ENCODE measurements at places on chromosomes 6 and 20.
A peak's percentile ranks its signal among the peaks of the same experiment; 100 is the strongest.

DNA sequence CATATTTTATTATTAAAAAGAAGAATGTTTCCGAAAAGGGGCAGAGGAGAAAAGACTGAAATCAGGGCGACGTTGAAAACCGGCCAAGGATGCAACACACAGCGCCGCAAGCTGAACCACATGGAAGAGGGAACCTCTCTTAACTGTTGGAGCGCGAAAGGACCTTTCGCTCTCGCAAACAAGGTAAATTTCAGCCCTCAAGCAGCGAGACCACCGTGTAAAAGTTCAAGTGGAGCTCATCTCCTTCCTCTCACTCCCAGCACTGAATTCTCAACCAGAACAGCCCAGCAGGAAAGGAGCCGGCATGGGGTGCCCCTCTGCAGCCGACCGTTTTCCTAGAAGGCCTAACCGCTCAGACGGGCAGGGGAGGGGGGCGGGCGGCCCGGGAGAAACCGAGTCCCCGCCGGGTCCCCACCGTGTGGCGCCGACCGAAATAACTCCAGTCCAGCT is 621 bp downstream of the GPR63 start:
- DNase-seq: no peak

- DNase-seq: no peak
These were observed 14.5 kb downstream of the PKIG start for GRCh38 chr20:44596876-44597275.

DNA sequence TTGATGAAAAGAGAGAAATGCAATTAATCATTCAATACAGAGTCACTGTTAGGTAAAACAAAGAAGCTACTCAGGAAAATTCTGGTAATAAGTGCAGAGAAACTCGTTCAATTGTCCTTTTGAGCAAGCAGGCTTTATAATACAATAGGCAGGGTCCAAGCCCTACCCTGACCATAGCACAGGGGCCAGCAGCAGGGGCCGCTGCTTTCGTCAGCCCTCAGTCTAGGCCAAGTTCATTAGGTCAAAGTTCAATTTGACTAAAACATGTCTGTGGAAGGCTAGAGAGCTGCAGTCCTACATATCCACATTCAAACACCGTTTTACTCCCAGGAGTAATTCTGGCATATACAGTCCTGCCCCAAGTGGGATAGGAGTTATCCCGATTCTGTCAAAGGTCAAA is 94.6 kb downstream of the BCAS1 start:
- no peak for DNase-seq

GRCh38 chr6:148175550-148176188 is 167.0 kb upstream of the SASH1 start:
- DNase-seq: no peak

DNA sequence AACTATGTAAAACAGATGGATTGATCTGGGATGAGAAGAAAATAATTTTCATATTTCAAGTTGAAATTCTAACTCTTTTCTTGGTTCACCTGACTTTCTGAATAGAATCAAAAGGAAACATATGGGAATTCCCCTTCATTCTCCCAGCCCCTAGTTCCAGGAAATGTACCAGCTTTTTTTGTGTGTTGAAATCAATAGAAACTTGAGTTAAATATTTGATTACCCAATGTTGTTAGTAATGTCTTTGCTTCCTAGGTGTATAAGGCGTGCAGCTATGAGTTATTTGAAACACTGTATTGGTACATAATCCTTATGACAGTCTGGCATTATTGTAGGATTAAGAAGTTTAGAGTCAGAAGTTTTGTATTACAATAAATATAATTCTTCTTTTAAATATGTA is 21.5 kb downstream of the VNN2 start:
- DNase-seq: no peak

DNA sequence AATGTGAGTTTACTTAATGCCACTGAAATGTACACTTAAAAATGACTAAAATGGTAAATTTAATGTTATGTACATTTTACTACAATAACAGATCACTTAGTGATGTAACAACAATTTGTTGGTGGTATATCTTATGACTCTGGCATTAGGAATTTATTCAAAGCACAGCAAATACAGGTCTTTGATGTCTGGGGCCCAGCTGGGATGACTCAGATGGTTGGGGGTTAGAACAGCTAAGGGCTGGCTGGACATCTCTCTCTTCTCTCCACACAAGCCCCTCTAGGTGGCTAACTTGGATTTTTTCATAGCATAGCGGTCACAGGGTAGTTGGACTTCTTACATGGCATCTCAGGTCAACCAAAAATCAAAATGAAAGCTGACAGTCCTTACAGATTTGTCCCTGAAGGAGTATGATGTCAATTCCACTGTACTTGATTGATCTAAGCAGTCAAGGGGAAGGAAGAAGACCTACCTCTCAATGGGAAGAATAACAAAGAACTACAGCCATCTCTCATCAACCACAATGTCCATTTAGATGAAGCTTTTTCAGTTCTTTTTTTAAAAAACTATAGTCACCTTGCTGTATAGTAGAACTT is 37.5 kb upstream of the LCA5 start:
- peak; percentile 56 for DNase-seq

- no peak for DNase-seq
These were observed 99.0 kb downstream of the TAF4 start for GRCh38 chr20:61966492-61967244.

DNA sequence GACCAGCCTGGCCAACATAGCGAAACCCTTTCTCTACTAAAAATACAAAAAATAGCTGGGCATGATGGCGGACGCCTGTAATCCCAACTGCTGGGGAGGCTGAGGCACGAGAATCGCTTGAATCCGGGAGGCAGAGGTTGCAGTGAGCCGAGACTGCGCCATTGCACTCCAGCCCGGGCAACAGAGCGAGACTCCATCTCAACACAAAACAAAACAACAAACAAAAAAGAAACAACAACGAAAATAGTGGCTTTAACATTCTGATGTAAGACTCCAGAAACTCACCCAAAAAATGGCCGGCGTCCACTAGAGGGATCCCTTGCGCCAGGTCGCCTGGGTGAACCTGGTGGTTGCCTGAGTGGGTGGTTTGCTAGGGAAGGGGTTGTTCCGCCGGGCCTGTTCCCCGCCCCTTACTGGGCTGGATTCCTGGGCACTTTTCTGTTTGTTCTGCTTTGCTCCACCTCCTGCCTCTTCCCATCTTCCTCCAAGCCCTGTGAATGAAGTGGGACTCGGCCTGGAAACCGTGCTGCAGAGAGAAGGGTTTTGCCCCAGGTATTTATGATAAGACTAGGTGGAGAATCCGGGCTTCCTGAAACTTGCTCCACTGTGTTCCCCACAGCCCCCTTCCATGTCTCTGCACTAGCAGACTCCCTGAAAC is 1.5 kb downstream of the PABPC1L start:
- peak; percentile 92 for DNase-seq

GRCh38 chr20:63576311-63576710 is 2.3 kb upstream of the HELZ2 start:
- DNase-seq: no peak

DNA sequence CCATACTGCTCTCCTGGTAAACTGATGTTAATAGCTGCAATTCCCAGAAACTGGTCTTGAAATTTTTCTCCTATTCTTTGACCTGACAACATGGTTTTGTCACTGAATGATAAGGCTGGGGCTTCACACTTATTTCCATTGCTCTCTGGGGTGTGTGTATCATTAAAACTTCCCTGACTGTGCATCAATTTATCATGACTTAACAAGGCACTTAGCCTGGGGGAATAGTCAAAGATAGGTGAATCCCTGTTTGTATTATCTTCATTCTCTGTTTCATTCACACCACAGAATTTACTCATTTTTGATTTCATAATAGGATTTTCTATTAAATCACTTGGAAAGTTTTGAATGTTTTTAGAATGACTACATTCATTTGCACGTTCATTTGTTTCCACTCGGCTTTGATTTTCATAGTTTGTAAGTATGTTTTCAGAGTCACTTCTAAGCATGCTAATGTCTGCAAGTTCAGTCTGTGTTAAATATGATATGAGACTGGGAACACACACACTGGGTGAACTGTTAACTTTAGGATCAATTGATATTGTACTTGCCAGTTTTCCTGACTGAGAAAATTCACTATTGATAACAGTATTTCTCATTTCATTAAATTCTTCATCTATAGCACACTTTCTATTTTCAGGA is 35.5 kb downstream of the DST start:
- DNase-seq: no peak

DNA sequence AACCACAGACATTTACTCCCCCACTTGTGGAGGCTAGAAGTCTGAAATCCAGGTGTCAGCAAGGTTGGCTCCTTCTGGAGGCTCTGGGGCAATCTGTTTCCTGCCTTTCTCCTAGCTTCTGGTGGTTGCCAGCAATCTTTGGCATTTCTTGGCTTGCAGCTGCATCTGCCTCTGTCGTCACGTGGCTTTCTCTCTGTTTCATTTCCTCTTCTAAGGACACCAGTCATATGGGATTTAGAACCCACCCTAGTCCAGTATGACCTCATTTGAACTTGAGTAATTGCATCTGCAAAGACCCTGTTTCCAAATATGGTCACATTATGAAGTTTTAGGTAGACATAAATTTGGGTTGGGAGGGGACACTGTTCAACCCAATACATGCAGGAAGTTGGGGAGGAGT is 56.2 kb upstream of the EPB41L1 start:
- DNase-seq: no peak

GRCh38 chr20:23078351-23079015 is 7.6 kb downstream of the CD93 start:
- no peak for DNase-seq

DNA sequence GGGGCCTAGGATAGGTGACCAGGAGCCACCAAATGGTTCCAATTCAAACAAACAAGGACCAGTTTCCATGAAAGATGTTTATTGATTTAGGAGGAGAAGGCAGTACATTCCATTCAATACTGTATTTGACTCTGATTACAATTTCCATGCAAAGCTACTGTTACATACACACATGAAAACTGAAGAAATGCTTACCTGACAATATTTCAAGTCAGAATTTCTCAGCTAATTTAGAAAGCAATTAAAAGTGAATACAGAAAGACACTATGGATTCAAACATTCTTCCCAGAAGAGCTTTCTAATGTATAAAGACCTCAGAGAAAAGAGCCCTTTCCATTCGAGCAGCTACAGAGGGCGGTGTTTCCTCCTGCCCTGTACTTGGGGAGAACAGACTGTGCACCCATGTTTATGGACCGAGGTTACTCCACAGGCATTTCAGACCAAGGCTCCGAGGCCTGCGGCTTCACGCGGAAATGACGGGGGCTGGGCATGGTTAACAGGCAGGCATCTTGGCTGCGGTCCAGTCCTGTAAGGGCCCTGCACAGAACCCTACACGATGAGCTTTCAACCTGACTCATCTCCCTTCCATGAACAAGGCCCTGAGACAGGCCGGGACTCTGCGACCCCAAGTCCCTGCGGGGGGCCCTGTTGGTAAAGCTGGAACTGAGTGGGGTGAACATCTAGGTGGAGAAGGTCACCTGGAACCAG is 25.7 kb upstream of the TCFL5 start:
- DNase-seq: no peak

DNA sequence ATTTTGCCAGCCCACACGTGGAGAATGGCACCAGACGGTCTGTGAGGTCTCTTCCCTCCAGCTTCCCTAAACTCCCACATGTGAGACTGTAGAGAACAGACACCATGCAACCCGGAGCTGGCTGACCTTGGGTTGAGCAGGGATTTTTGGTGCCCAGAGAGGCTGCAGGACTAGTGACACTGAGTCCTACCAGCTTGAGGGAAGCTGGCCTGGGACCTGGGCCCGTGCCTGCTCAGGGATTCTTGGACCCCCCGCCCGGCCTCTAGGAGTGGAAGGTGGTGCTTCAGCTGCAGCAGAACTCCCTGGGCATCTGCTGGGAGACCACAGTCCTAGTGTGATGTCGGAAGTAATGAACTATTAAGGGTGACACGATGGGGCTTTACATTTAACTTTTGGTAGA is 3.2 kb downstream of the PSMG4 start:
- DNase-seq: no peak

GRCh38 chr20:24909861-24910260 is 39.2 kb upstream of the CST7 start:
- DNase-seq: no peak

GRCh38 chr20:15199698-15200097 is 862.3 kb upstream of the FLRT3 start:
- no peak for DNase-seq

GRCh38 chr6:159112714-159113113 is 56.5 kb upstream of the FNDC1 start:
- no peak for DNase-seq

DNA sequence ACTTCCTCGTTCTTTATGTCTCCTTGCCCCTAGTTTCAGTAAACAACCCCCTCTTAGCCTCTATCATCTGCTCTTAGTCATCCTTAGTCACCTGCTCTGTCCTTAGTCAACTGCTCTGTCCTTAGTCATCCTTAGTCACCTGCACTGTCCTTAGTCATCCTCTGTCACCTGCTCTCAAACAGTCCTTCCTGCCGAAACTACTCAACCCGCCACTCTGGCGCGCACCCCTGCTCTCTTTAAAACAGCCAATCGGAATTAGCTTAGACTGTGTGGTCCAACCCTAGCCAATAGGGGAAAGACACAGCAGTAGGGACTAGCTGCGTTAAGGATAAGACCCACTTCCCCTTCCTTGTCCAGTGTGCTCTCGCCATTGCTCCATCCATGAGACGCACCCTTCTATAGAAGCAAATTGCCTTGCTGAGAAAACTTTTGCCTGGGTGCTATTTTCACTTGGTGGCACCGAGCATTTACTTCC is 73.9 kb downstream of the BACH2 start:
- DNase-seq: no peak
